ENCODE measurements at places on chromosomes 12 and 14. TPM values are rescaled to one million over a fixed set of nuclear protein-coding genes. Genes with fewer than 3 reads are reported as not detected.

EPYC gene
- not detected for total RNA-seq

TCTN2 gene
- total RNA-seq: 8.8 TPM

CYP46A1 gene
- not detected for total RNA-seq

FOXA1 gene
- total RNA-seq: 0.17 TPM

KCNJ8 gene
- not detected for total RNA-seq

FBLN5 gene
- 1.1 TPM for total RNA-seq

CLEC1A gene
- total RNA-seq: not detected

KLRB1 gene
- not detected for total RNA-seq

TBX5 gene
- total RNA-seq: not detected

TAS2R20 gene
- total RNA-seq: 1.7 TPM

VPS37B gene
- 30.8 TPM for total RNA-seq

TMEM63C gene
- total RNA-seq: 8.3 TPM

SMCO2 gene
- total RNA-seq: 0.28 TPM

KLRC3 gene
- not detected for total RNA-seq

PLXNC1 gene
- total RNA-seq: 0.61 TPM

SLC4A8 gene
- 0.29 TPM for total RNA-seq

KRT3 gene
- total RNA-seq: not detected

LMO3 gene
- total RNA-seq: not detected

CEBPE gene
- not detected for total RNA-seq

P2RX7 gene
- 0.17 TPM for total RNA-seq

HSPB8 gene
- 4.5 TPM for total RNA-seq

AICDA gene
- total RNA-seq: not detected

KCNH5 gene
- total RNA-seq: not detected

POLE2 gene
- 1.2 TPM for total RNA-seq

IL22 gene
- not detected for total RNA-seq

COX8C gene
- total RNA-seq: not detected

P2RX2 gene
- not detected for total RNA-seq

IQSEC3 gene
- total RNA-seq: not detected

LIN7A gene
- total RNA-seq: under 0.01 TPM

DLGAP5 gene
- 0.50 TPM for total RNA-seq

HOXC4 gene
- 0.83 TPM for total RNA-seq

TMED8 gene
- 16.0 TPM for total RNA-seq

KRT75 gene
- total RNA-seq: 26.5 TPM

ESRRB gene
- total RNA-seq: 0.13 TPM

MIP gene
- total RNA-seq: 0.17 TPM

DAO gene
- total RNA-seq: not detected

VRTN gene
- total RNA-seq: not detected

LTBR gene
- total RNA-seq: 134 TPM

AMDHD1 gene
- 0.67 TPM for total RNA-seq

PROX2 gene
- total RNA-seq: not detected

LTB4R gene
- total RNA-seq: 19.6 TPM

KRT6C gene
- total RNA-seq: 29.5 TPM

RPGRIP1 gene
- not detected for total RNA-seq
